Activated CD8-positive, alpha-beta memory T cell treated with anti-CD3 and anti-CD28 coated beads for 1 hour (primary cell): ENCODE measurements at places on chromosomes 13 and 19.

- DNase-seq, result no peak
Observed at GRCh38 chr13:50132904-50133357, 117.7 kb downstream of the KCNRG start.

GRCh38 chr19:2645826-2646225, 56.7 kb downstream of the GNG7 start:
- no peak for DNase-seq

GRCh38 chr13:109939180-109939579, 152.8 kb upstream of the IRS2 start:
- no peak for DNase-seq

DNA sequence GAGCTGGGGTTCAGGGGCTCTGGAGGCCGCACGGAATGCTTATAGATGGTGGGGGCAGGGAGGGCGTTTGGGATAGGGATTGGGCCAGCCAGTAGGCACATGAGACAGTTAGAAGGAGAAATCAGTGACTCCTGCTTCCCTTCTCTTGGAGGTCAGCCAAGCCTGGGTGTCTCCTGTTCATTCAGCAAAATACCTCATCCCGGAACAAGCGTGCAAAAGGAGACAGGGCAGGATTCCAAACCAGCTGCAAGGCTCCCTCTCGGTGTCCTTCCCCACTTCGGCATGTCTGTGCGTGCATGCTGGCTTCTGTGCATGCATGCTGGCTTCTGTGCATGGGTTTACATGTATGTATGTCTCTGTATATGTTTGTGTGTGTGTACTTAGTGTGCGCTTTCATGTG, 37.3 kb upstream of the PEPD start:
- DNase-seq, result no peak

GRCh38 chr13:43698009-43698408, 88.8 kb downstream of the ENOX1 start:
- DNase-seq, result no peak

DNA sequence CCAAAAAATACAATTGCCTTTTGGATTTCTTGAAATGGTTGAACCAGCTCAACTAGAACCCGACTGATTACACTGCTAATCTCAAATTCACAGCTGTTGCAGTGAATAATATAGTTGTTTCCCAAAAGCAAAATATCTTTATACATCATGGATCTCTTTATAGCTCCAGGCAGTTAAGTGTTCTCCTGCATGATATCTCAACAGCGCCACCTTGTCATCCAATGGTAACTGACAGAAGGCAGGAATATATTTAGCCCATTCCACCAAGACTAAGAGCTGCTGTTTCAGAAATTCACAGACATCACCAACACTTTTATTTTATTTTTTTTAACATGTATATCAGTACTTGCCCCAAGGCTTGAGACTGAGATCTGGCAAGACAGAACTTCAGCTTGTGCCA, 1141.0 kb upstream of the PRR20A start:
- DNase-seq, result no peak

- no peak for DNase-seq
Observed at GRCh38 chr13:62093984-62094780, 678.5 kb upstream of the PCDH20 start.

- no peak for DNase-seq
Observed at GRCh38 chr19:34288381-34288780, 34.0 kb downstream of the GARRE1 start.

DNA sequence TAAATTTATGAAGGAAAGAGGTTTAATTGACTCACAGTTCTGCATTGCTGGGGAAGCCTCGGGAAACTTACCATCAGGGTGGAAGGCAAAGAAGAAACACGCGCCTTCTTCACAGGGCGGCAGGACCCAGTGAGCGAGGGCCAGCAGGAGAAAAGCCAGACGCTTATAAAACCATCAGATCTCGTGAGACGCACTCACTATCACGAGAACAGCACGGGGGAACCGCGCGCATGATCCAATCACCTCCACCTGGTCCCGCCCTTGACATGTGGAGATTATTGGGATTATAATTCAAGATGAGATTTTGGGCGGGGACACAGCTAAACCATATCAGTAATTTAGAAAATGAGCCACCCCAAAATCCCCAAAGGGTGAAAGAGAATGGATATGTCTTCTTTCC, 187.1 kb downstream of the RAP2A start:
- DNase-seq, result no peak

DNA sequence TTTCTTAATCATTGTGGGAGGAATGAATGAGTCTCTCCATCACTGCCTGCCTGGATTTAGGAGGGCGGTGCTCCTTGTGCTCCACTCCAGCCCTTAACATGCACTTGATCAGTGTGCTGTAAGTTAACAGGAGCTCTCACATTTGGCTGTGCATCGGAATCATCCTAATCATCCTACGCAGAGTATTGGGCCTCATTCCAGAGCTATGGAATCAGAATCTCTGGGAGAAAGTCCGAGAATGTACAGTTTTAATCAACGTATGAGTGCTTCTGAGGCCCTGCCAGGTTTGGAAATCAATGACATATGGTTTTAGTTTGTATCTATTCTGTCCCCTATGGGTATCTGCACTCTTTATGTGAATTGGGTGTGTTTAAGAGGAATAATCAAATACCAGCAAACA, 34.9 kb upstream of the DCLK1 start:
- no peak for DNase-seq
